Activated CD8-positive, alpha-beta memory T cell treated with anti-CD3 and anti-CD28 coated beads, Interleukin-2, amount 10 ng/mL, durations not matched to agents 7 days and 5 days (primary cell): ENCODE measurements at places on chromosomes 7 and 10. TPM values are rescaled to one million over a fixed set of nuclear protein-coding genes. Genes with fewer than 3 reads are reported as not detected.

- no peaks in the 10 kb centered on the region for H3K4me1 ChIP-seq
- peaks cover 10% of the 10 kb centered on the region for H3K27me3 ChIP-seq
- no peak overlapping the region for H3K4me3 ChIP-seq
- no peak for DNase-seq
- H3K27ac ChIP-seq: no peak overlapping the region
These were observed 103.2 kb downstream of the CCDC3 start for GRCh38 chr10:12898271-12898670.

MKI67 gene
- total RNA-seq: 333 TPM

STOX1 gene
- total RNA-seq: 0.29 TPM

DNA sequence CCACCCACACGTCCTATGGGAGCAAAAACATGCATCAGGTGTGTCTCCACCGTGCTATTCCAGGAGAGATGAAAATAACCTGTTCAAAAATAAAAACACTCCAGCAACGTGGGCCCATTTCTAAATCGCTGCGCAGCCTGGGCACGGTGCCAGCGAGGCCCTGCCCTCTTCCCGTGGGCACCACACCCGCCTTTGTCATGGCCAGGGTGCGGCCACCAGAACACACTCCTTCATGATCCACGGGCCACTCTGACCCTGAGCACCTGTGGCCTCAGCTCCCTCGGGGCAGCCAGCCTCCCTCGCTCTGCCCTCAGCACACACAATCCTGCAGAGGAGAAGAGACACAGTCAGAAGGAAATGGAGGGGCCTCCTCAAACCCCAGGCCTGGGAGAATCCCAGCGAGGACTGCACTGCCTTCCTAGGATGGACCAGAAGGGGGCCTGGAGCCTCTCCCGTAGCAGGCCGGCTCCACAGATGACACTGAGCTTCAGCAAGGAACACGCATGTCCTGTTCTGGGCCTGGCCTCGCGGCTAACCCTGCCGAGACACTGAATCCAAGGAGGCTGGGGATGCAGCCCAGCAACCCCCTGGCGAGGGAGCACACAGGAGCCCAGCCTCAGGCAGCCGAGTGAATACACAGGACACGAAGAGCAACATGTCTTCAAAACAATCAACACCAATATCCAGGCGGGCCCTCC is 169.0 kb downstream of the MAD1L1 start:
- H3K27me3 ChIP-seq: no peaks in the 10 kb centered on the region
- no peak overlapping the region for H3K27ac ChIP-seq
- no peak overlapping the region for H3K4me3 ChIP-seq
- peaks cover 8% of the 10 kb centered on the region for H3K4me1 ChIP-seq
- H3K36me3 ChIP-seq: peaks cover 12% of the 10 kb centered on the region
- DNase-seq: no peak

DNA sequence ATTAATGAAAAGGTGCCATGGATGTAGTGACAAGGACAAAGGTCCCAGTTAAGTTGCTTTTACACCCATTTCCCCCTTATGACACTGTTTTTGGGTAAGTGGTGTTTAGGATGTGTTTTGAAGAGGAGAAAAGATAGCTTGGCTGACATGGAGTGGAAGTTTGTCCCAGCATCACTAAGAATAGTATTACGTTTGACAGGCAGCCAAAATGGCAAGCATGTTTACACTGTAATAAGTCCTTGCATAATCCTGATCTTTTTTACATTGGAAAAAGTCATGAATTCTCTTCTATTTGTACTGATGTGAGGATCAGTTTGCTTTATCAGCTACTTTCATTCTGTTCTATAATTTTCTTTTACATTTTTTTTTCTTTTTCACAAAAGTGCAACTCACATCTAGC is 137.8 kb downstream of the CHRM2 start:
- no peaks in the 10 kb centered on the region for H3K36me3 ChIP-seq
- H3K4me3 ChIP-seq: no peak overlapping the region
- H3K27me3 ChIP-seq: no peaks in the 10 kb centered on the region
- no peaks in the 10 kb centered on the region for H3K4me1 ChIP-seq
- no peak for DNase-seq
- H3K27ac ChIP-seq: no peak overlapping the region

GRCh38 chr7:138668229-138668596 is 32.9 kb downstream of the SVOPL start:
- no peak overlapping the region for H3K27ac ChIP-seq
- peaks cover 3% of the 10 kb centered on the region for H3K36me3 ChIP-seq
- DNase-seq: no peak
- peaks cover 59% of the 10 kb centered on the region for H3K27me3 ChIP-seq
- no peak overlapping the region for H3K4me3 ChIP-seq

- H3K27me3 ChIP-seq: no peaks in the 10 kb centered on the region
- no peak overlapping the region for H3K4me3 ChIP-seq
- H3K36me3 ChIP-seq: no peaks in the 10 kb centered on the region
- H3K4me1 ChIP-seq: peaks cover 7% of the 10 kb centered on the region
- H3K27ac ChIP-seq: no peak overlapping the region
- no peak for DNase-seq
These were observed 187.6 kb downstream of the ADARB2 start for GRCh38 chr10:1549591-1550290.

DNA sequence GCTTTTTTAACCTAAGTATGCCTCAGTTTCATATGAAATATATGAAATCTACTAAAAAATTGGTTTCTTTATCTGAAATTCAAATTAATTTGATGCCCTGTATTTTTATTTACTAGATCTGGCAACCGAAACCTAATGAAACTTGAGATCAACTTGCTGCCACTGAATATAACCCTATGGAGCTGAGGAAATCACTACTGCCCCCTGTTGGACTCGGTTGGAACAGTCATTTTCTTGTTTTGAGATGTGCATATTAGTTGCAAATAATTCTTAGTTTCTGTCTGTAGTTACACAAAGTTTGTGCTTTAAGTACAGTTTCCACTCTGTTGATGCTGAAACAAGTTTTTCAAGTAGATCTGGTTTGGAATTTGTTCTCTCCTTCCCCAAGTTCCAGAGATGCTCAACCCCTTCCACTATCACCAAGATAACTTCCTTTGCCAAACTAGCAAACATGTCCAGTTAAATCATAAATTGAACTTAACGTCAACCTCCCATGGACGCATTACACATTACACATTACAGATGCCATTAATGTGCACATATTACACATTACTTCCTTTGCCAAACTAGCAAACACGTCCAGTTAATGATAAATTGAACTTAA is 22.2 kb upstream of the EXOC4 start:
- no peaks in the 10 kb centered on the region for H3K4me1 ChIP-seq
- H3K27ac ChIP-seq: no peak overlapping the region
- H3K27me3 ChIP-seq: peaks cover 26% of the 10 kb centered on the region

- no peak overlapping the region for H3K27ac ChIP-seq
- H3K4me1 ChIP-seq: peaks cover 11% of the 10 kb centered on the region
These were observed 2.5 kb downstream of the SNCG start for GRCh38 chr10:86960863-86961434.

DNA sequence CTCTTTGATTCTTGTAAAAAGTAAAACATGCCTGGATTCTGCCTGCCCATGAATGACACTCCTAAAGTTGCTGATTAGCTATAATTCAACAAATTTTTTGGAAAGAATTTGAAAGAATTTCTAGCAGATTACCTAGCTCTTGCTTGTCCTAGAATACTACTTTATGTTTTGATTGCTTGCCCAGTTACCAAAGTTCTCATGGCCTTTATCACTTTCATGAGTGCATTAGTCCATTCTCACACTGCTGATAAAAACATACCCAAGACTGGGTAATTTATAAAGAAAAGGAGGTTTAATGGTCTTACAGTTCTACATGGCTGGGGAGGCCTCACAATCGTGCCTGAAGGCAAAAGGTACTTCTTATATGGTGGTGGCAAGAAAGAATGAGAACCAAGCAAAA is 1137.3 kb downstream of the SORCS1 start:
- no peaks in the 10 kb centered on the region for H3K36me3 ChIP-seq
- no peak overlapping the region for H3K4me3 ChIP-seq
- no peak for DNase-seq

DNA sequence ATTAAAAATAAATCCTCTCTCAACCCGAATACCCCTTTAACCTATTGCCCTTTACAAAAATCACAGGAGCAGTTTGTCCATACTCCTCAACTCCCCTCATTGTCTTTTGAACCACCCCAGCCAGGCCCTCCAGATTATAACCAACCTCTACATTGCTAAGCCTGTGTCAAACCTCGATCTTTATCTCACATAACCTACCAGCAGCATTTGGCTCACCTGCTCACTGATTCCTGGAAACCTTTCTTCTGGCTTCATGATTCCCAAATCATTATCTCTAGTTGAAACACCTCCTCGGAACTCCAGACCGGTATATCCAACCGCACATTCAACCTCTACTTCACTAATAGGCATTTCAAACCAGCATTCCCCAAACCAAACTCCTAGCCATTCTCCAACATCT is 11.8 kb downstream of the SEC61G start:
- no peaks in the 10 kb centered on the region for H3K27me3 ChIP-seq
- H3K4me1 ChIP-seq: peaks cover 2% of the 10 kb centered on the region
- no peak overlapping the region for H3K27ac ChIP-seq
- H3K36me3 ChIP-seq: peaks cover 34% of the 10 kb centered on the region
- no peak overlapping the region for H3K4me3 ChIP-seq

DNA sequence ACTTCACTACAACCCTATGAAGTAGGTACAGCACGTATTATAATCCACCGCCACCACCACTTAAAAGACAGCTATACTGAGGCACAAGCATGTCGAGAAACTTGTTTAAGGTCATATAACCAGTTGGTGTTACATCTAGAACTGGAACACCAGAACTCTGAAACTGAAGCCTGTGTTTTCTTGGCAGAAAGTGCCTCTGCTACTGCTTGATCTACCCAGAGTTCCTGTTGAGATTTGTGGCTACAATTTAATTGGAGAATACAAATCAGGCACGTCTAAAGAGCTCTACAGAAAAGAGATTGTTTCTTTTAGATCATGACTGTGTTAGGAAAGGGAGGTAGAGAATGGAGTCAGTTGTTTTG is 4.3 kb upstream of the ADD3 start:
- no peak overlapping the region for H3K27ac ChIP-seq
- no peak for DNase-seq
- H3K4me3 ChIP-seq: no peak overlapping the region

DNA sequence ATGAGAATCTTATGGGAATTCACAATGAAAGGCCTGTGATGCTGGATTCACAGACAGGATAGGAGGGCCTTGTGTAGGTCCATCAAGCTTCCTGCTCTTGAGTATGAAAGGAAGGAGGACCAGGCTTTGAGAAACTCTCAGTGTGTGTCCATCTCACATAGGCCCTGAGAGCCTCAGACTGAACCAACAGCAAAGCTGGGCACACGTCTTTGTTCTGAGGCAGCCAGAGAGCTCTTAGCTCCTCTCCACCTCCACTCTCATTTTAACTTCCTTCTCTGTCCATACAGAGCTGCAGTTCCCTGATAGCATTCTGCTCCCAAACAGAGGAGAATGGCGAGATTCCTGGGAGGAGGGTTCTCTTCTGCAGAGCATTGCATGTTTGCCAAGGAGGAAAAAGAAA is 515.6 kb downstream of the CALN1 start:
- H3K4me1 ChIP-seq: no peaks in the 10 kb centered on the region
- DNase-seq: no peak
- H3K27ac ChIP-seq: no peak overlapping the region
- no peak overlapping the region for H3K4me3 ChIP-seq
- no peaks in the 10 kb centered on the region for H3K27me3 ChIP-seq

CHAT gene
- total RNA-seq: not detected

- no peak for DNase-seq
- no peak overlapping the region for H3K4me3 ChIP-seq
- H3K36me3 ChIP-seq: no peaks in the 10 kb centered on the region
- no peak overlapping the region for H3K27ac ChIP-seq
These were observed 331.2 kb upstream of the FZD1 start for GRCh38 chr7:90933041-90933440.

DNA sequence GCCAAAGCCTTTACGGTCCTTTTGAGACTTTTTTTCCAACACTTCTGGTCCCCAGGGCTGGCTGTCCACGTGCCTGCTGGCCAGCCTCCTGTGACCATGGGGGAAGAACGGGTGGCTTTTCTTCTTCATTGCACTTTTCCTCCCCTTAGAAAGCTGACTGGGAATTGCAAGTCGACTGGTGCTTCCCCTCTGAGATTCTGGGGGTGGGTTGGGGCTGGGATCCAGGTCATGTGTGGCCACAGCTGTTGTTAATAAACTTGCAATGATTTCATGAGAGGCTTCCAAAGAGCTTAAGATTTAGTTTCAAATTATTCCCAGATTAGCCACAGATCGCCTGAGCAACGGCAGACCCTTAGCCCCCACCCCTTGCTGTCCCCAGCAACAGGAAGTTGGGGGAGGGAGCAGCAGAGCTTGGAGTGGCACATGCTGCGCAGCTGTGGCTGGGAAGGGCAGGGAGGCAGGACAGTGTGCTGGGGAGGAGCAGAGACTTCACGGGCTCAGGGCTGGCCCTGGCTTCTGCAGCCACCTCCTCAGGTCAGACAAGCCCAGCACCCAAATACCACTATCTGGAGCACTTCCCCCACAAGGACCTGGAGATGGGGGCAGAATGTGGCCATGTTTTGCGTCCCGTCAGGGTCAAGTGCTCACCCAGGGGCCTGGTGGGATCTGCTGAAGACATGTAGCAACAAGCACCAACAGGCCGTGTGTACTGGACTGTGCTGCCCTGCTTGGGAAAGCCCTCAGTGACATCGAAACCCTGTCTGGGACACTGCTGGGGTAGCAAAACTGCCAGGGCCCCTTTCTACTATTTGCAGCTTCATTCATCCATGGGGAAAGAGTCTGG is 147.1 kb downstream of the RNF216 start:
- H3K27ac ChIP-seq: no peak overlapping the region
- peaks cover 20% of the 10 kb centered on the region for H3K36me3 ChIP-seq
- H3K4me3 ChIP-seq: no peak overlapping the region

- H3K27ac ChIP-seq: no peak overlapping the region
- peaks cover 12% of the 10 kb centered on the region for H3K36me3 ChIP-seq
- H3K4me3 ChIP-seq: no peak overlapping the region
- no peaks in the 10 kb centered on the region for H3K27me3 ChIP-seq
- H3K4me1 ChIP-seq: no peaks in the 10 kb centered on the region
- DNase-seq: peak; percentile 31
These were observed 46.0 kb downstream of the MKI67 start for GRCh38 chr10:128080231-128080630.

DNA sequence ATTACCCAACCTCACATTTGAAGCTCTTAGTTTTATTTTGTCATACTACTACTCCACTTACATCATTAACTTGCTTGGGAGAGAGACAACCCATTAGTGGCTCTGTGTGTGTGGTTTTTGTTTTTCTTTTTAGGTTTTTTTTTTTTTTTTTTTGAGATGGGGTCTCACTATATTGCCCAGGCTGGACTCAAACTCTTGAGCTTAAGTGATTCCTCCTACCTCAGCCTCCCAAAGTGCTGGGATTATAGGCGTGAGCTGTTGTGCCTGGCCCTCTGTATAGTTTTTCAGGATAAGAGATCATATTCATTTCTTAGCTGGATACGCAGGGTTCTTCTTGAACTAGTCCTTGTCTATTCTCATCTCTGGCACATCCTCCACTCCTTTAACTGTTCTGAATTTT is 41.1 kb downstream of the KMT2E start:
- DNase-seq: no peak
- H3K4me3 ChIP-seq: no peak overlapping the region
- no peak overlapping the region for H3K27ac ChIP-seq

DYDC2 gene
- not detected for total RNA-seq

CYP3A5 gene
- not detected for total RNA-seq

- no peak overlapping the region for H3K4me3 ChIP-seq
- H3K27me3 ChIP-seq: no peaks in the 10 kb centered on the region
- no peak for DNase-seq
These were observed 19.0 kb downstream of the RPA3 start for GRCh38 chr7:7699380-7699779.
